Dermis microvascular lymphatic vessel endothelial cell (primary cell): ENCODE measurements at places on chromosomes 3 and 15. TPM values are rescaled to one million over a fixed set of nuclear protein-coding genes. Genes with fewer than 3 reads are reported as not detected.

Gene PRSS50
- total RNA-seq, result not detected in 2 replicates

Gene EIF1B
- 11.9 and 13.4 TPM in 2 replicates for total RNA-seq

Gene CASR
- total RNA-seq, result not detected in 2 replicates

Gene ZBBX
- 0.13 TPM in 1 of 2 replicates, not detected in the other for total RNA-seq

Gene AMIGO3
- total RNA-seq, result not detected in 2 replicates
